ENCODE measurements at places on chromosomes 3 and 15.

DNA sequence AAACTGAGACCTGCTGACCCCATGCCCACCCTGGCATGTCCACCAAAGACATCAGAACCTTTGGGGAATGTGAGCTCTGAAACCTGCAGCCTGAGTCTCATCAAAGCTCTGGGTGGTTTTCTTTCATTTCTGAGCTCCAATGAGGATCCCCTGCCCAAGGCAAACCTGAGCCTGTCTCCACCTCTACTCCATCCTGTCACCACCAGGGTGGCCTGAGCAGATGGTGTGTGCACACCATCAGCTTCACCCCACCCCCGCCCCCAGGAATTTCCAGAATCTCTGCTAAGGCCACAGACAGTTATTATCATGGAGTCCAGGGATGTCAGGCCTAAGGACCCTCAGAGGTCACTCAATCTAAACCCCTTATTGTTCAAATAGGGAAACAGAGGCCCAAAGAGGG is 1.3 kb downstream of the XIRP1 start:
- DNase-seq = no peak

- no peak for DNase-seq
Measured at GRCh38 chr3:33900809-33901505, 102.5 kb downstream of the PDCD6IP start.

- DNase-seq = no peak
Measured at GRCh38 chr15:38085114-38085513, 150.7 kb downstream of the TMCO5A start.

GRCh38 chr15:78625606-78626280 is 4.9 kb upstream of the CHRNA3 start:
- DNase-seq = no peak

GRCh38 chr3:106305882-106306435 is 437.1 kb upstream of the CBLB start:
- no peak for DNase-seq
